ENCODE measurements at places on chromosomes 1 and 21.
A peak's percentile ranks its signal among the peaks of the same experiment; 100 is the strongest.

- DNase-seq = peak; percentile 40
Observed at GRCh38 chr21:41369105-41369919, 7.5 kb downstream of the MX2 start.

- no peak for DNase-seq
Observed at GRCh38 chr1:93076268-93076667, 2.8 kb upstream of the MTF2 start.

DNA sequence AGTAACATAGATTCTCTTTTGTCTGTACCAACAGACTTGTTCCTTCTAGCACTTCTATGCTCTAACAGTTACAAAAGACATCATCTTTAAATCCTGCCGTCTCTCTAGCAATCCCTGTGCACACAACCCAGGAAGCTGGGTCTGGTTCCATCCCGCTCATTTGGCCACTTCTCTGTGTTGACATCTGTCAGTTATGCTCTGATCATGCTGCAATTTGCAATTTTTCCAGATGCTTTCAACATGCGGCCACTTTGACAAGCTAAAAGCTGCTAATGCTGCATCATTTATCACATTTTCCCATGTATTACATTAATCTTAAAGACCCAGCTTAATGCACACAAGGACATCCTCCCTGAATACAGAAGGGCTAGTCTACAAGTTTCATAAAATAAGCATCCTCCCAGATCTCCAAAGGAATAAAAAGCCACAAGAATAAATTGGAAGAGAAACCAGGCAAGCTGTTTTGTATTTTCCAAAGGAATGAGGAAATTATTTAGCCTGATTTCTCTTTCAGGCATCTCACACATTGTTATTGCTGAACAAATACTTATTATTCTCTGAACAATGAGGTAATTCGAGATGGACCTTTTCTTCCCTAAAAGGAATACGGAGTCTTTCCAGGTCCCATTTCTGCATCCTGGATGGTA is 19.0 kb upstream of the LRRC52 start:
- DNase-seq = no peak

DNA sequence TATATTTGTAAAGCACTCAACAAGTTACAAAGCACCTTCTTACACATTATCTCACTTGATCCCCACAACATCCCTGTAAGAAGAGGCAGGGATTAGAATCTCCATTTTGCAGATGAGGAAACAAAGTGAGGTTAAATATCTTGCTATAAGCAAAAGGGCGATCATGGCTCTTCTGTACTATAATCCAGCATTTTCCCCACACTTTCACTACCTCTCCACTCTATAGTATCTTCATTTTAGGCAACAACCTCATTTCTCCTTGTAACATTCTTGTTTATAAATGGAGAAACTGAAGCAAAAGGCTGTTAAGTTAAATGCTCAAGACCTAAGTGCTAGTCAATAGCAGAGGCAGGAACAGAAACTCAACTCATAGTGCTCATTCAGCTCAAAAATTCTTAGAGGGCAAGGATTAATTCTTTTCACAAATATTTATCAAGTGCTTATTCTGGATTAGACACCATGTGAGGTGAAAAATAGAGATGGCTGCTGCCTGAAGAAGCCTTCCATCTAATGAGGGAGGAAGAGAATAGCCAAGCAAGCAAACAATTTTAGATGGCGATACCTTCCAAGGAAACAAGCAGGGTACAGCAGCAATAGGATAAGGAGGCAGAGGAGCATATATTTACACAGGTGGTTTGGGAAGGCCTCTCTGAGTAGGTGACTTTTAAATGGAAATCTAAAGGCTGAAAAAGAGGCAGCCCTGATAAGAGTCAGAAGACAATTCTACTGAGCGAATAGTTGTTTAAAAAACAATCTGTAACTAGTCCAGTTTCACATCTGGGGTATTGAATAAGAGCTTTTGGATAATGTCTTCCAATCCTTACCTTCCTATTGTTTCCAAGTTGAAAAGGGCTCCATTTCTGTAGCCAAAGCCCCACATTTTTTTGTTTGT is 3.5 kb downstream of the ERRFI1 start:
- no peak for DNase-seq

DNA sequence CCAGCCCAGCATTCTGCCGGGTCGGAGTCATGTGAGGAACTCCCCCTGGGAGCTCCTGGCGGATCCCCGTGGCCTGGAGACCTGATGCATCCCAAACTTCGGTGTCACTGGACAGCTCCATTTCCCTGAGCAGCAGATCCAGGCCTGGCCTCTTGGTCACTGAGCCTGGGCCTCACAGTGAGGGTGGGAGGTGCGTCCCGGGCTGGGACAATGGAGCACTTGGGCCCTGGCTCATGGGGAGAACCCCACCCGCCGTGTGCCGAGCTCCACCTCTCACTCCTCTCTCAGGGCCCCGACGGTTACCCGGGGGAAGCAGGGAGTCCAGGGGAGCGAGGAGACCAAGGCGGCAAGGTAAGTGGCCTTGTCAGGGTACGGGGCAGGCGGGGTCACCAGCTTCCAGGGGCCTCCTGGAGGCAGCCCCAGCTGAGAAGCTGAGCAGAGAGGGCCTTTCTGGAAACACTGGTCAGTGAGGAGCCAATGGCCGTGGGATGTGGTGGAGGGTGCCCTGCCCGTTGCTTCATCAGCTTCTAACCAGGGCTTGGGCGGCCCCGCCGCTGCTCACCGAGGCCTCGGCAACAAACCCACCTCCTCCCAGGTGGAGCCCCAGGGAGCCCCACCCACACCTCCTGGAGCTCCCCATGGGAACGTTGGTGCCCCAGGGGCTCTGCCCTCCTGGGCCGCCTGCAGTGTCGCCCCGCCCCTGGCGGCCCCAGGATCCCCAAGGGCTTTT is 19.8 kb downstream of the COL6A2 start:
- DNase-seq = no peak

GRCh38 chr21:44702973-44703730 is 6.2 kb downstream of the KRTAP10-12 start:
- no peak for DNase-seq

- DNase-seq = peak; percentile 54
Observed at GRCh38 chr1:31815752-31816500, at the start of gene SPOCD1. Gene SPOCD1 (minus strand): TSS chr1:31816022. CDS start chr1:31815333, 689 bp downstream.

DNA sequence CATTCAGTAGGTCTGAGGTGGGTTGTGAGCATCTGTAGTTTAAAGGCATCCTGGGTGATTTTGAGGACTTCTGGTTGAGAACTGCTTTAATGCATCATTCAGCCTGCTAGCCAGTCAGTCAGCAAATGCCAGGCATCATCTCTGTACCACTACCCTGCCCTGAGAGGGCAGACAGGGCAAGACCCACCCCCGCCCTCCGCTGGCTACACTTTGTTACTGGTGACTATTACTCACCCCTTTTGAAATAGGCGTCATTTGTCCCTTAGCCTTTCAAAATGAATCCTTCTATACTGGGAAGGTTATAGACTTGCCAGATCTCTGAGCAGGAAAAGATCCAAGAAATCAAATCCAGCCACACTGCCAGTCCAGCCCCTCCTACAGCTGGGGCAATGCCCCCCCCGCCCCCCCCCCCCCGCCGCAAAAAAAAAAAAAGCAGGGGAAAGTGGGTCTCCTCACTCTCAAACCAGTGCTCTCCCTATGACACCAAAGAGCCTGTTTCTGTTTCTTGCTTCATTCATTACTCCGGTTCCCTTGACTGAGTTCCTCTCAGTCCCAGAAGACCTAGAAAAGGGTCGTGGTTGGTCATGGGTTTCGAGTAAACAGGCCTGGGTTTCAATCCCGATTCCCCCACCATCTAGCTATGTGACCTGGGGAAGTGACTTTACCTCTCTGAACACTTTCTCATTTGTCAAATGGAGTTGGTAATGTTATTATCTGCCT is 4.4 kb downstream of the SELENON start:
- DNase-seq = peak; percentile 20

DNA sequence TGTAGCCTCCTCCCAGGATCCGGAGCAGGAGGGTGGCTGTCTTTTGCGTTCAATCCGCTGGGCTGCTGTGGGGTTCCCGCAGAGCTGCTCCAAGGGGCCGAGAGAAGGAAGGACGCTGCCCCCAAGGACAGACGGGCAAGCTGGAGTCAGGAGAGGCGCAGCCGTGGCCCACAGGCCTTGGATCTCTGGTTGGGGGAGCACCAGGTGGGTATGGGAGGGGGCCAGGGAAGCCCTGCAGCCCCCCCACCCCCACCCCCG is 15.9 kb upstream of the SKI start:
- no peak for DNase-seq

- peak; percentile 31 for DNase-seq
Observed at GRCh38 chr1:89615676-89616598, 17.0 kb upstream of the LRRC8C start.

- no peak for DNase-seq
Observed at GRCh38 chr1:181497870-181498269, 14.6 kb downstream of the CACNA1E start.

DNA sequence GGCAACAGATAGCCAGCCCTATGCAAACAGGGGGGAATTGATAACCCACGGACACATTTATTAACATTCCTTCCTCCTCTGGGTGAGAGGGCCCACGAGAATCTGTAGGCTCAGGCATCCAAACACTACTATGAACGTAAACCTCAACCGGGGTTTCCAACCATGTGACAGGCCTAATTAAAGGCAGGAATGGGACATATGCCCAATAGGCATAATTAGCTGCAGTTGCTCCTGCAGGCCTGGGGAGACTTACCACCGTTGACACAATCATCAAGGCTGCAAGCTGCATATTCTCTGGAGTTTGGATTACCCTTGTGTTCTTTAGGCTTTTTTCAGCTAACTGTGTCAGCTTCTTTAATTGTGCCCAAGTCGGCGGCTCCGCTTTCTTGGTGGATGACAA is 22.2 kb upstream of the GBP1 start:
- no peak for DNase-seq

DNA sequence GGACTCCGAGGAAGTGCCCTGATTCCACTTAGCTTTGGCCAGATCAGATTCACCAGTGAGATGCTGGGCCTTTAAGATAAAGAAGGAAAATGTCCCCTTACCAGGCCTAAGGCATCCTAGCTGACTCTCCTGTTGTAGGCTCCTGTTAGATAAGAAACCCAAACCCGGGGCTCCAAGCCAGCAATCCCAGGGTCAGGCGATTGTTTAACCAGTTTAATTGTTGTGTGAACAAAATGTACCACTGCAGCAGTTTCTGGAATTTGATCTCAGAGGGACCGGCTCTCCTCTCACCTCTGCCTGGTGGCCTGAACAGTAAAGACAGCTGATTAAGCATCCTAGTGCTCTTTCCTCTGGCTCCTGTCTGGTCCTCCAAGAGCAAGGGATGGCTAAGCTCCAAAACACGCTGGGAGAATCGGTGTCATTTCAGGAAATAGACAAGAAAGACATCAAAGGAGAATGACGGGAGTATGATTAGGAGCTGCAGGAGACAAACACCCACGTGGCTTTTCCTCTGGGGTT is 9.3 kb upstream of the KLHDC8A start:
- DNase-seq = no peak

GRCh38 chr1:211643324-211644212 is 31.9 kb downstream of the NEK2 start:
- peak; percentile 82 for DNase-seq

DNA sequence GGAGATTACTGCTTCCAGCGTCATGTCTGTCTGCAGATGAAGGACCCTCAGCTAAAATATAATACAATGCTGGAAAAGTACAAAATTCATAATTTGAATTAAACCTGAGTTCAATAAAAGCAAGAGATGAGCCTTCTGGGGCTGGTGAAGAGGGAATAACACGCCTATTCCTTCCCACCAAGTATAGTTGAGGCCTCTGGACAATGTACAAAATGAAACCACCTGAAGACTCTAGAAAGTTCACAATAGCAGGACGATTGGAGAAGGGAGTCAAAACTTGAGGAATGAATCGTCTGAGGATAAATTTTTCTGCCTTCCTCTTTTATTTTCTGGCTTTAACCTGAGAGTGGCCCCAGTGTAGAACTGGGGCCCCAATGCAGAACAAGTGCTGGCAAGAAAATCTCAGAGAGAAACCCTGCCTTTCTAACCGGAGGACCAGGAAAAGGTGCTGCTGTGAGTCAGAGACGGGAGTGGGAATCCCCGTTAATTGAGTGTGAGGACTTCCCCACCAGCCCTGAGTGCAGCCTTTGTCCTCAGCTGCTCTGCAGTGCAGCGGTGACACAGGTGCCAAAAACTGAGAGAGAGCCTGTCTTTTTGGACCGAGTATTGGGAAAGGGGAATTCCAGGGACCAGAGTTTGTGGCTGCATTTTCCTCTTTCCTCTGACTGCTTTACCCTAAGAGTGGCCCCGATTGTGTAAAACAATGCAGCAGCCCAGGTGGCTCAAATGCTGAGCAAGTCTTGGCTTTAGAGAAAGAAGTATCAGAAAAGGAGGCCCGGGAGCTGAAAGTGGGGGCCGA is 264.9 kb downstream of the DYRK1A start:
- DNase-seq = peak; percentile 15

DNA sequence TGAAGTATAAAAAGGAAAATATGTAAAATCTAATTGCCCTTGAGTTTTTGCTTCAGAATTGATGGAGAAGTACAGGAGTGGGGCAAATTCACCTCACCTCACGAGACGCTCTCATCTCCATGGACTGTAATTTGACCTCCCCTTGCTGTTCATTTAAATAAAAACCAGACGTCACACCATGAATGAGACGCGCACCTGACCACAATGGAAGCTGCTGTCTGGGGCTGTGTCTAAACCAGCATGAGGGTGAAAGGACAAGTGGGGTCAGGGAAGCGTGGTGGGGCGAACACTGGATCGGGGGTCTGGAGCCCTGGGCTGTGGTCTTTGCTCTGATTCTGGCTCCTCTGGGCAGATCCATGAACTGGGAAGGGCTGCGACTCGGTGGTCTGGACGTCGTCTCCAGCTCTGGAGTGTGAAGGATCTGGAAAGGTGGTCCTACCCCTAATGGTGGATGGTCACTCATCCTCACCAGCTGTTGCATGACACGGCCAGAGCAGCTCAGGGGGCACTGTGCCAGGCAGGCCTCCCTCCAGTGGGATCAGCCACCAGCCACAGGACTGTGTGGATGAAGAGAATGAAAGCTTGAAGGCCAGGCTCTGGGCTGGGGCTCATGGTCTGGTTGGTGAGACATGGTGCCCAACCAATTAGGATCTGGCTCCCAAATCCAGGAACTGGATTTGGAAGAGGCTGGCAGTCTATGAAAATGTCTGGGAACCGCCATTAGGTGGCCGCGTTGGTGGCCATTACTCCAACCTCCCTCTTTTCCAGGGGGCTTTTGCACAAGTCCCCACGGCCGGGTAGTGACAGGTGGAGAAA is 728.6 kb downstream of the PTPRU start:
- peak; percentile 11 for DNase-seq

DNA sequence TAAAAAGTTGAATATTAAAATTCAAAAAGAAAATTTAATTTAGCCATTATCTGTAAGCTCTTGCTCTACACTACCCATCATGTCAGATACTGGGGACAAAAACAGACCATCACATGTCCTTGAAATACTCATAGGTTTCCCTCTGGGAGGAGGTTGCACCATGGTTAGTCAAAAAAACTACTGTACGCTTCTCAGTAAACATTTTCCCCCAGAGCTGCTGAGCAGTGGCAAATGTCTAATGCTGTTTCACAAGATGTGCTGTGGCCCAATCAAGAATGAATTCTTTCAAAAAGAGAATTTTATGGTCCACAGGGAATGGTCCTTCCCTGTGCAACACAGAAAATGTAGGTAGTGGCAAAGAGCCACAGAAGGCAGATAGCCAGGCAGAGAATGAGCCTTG is 6.1 kb downstream of the SLC25A24 start:
- no peak for DNase-seq
